ENCODE measurements at places on chromosomes 7 and 10.

- no peak for DNase-seq
Observed at GRCh38 chr7:93622036-93623033, 47.8 kb upstream of the CALCR start.

DNA sequence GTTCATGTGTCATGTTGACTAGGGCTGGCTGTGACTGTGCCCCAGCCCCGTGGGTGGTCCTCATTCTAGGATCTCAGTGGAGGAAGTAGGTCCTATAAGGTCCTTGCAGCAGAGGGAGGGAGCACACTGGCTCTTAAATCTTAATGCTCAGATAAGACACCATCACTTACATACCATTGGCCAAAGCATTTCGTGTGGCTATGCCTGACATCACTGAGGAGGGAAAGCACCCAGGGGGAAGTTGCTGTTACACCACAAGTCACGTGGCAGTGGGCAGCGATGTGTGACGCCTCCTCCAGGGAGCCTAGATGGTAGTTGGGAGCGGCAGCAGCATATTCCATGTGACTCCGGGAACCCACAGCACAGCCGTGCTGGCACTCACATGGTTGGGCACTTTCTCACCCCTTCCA lies 224.7 kb upstream of the SH2B2 start:
- peak; percentile 62 for DNase-seq

- no peak for DNase-seq
Observed at GRCh38 chr7:22787951-22788350, 34.7 kb downstream of the TOMM7 start.

DNA sequence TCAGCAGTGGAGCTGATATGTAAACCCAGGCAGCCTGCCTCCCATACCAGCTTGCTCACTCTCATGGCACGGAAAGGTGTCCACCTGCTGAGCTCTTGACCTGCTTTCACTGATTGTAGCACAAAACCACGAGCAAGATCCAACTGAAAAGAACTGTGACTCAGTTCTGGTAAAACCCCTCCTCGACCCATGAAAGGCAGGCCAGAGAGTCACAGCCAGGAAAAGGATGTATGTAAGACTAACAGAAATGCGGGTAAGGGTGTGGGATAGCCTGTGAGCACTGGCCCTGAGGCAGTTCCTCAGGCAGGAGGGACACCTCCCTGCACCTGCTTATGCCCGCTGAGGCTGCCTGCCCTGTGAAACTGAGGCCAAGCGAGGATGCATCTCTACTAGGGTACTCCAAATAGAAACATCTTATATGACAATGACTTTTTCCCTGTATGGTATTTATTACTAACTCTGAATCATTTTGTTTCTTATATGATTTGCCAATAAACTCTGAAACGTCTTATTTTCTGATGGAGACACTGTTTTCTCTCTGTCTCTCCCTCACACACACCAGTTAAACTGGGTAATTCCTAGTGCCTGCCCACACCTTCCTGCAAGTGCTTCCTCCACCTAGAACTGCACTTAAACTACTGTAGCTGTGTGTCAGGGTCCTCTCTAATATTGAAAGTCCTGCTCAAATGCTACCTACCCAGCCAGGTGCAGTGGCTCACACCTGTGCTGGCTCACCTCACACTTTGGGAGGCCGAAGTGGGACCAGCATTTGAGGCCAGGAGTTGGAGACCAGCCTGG lies 73.3 kb upstream of the GHITM start:
- DNase-seq, result no peak

DNA sequence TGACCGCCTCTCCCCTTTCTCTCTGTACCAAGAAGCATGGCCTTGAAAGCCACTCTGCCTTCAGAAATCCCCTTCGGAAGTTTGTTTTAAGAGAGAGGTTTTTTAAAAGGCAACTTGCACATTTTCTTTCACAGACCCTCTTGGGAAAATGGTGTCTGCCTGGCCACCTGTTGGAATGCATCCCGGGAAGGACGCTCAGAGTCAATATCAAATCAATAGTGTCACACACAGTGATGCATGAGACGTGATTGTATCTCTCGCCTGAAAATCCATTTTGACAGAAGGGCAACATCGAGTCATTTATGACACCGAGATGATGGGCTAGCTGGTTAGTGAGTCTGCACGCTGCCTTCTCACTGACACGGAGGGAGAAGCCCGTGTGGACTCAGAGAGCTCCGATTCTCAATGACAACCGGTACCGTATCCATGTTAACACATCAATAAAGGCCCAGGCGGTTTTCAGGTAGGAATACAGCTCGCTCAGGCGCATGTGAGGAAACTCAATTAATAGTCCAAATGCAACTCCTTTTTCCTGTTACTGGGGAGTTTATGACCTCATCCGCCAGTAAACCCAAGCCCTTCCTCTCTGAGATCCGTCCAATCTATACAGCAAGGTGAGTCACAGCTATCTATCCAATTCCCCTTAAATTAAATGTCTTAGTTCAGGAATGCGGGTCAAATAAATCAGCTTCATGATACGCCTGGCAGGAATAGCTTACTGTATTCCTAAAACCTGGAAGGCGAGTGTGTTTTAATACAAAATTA lies 621.5 kb upstream of the MKI67 start:
- DNase-seq, result no peak

- no peak for DNase-seq
Observed at GRCh38 chr7:90596671-90597562, 796 bp downstream of the CDK14 start.

DNA sequence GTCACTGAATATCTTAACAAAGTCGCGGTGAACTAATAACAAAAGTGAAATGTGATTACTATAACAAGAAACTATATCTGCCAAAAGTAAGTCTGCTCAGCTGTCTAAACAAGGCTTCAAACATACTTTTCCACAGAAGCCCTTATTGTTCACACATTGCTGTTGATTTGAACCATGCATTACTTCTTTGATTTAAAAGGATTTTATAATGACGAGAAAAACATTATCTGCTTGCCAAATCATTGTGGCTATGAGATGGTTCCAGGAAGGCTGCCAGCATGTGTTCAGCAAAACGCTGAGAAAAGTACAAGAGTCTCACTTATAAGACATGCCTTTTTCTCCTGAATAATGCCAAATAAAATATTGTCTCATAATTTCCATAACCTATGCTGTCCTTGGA lies 24.4 kb downstream of the RNF133 start:
- no peak for DNase-seq

- no peak for DNase-seq
Observed at GRCh38 chr7:27300421-27300820, 57.8 kb downstream of the EVX1 start.

DNA sequence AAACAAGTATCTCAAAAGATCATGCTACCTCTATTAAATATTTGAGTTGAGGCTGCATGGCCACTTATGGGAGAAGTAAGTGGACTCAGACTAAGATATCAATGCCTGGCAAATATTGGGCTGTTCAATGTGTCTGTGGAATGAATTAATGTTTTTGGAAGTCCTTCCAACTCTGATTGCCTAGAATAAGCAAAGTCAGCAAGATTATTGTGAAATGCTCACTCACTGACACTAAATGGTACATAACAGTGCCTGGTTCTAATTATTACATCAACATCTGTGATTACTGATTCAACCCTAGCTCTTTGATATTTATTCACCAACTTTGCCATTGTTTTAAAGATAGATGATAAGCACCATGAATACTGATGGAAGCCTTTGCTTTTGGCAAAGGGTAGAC lies 45.5 kb upstream of the HDAC9 start:
- no peak for DNase-seq

GRCh38 chr10:112713411-112713810 lies 236.6 kb upstream of the TCF7L2 start:
- DNase-seq, result no peak

GRCh38 chr7:35802649-35803048 lies 1.8 kb downstream of the SEPTIN7 start:
- DNase-seq, result no peak

- DNase-seq, result no peak
Observed at GRCh38 chr10:103204353-103205255, 11.5 kb upstream of the NT5C2 start.

DNA sequence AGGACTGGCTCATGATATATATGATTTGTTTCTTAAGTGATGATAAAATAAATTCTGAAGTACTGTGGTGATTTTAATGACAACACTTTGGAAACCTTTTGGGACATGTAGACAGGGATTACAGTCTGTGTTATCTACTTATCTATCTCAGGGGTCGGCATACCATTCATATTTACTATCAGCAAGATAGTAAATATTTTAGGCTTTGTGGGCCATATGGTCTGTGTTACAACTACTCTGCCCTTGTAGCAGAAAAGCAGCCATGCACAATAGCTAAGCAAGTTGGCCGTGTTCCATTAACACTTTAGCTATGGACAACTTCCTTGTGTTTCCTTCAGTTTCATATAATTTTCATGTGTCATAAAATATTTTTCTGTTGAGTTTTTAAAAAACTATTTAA lies 97.8 kb upstream of the PRPS1L1 start:
- DNase-seq, result no peak

GRCh38 chr10:86817246-86817645 lies 60.8 kb downstream of the BMPR1A start:
- DNase-seq, result no peak

- DNase-seq, result no peak
Observed at GRCh38 chr7:105764506-105764905, 111.9 kb downstream of the ATXN7L1 start.

DNA sequence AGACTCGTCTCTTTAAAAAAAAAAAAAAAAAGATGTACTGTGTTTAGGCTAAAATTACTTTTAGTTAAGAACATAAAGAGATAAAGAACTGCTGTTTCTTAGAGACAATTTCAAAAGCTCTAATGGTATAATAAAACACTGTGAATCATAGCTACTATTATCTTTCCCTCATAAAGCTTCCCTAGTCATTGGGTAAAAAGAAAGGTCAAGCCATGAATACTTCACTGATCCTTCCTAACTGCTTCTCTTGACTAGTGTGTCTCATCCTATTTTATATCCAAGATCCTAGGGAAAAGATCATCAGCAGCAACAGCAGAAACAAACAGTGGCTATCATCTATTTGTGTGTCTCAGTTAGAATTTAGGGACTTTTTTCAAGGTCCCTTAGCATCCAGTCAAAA lies 10.5 kb downstream of the YME1L1 start:
- no peak for DNase-seq

DNA sequence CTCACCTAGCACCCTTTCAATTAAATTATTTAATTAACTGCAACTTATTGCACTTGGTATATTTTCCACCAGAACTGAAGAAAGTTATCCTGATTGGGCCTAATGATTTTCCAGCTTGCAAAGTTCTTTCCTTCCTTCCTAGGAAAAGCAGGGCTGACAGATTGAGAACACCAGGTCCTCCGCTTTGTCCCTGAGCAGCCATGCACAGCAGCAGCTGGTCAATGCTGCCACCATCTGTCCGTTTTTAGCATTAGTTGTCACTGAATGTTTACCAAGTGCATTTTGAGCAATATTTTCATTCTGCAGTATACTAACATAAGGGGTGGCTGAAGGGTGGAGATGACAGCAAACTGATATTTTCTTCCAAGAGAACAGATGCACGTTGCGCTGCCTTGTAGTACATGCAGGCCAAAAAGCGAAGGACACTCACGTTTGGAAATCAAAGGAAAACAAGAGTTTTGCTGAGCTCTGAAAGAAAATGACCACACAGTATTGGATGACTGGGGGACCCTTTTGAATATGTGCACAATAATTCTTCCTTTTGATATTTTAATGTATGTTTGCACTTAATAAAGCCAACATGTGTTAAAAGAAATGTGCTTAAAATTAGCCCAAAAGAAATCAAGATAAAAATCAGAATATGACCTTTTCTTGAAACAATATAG lies 248.8 kb upstream of the PTN start:
- DNase-seq, result peak; percentile 16

GRCh38 chr10:71285180-71285545 lies 33.9 kb upstream of the SLC29A3 start:
- DNase-seq, result peak; percentile 79

DNA sequence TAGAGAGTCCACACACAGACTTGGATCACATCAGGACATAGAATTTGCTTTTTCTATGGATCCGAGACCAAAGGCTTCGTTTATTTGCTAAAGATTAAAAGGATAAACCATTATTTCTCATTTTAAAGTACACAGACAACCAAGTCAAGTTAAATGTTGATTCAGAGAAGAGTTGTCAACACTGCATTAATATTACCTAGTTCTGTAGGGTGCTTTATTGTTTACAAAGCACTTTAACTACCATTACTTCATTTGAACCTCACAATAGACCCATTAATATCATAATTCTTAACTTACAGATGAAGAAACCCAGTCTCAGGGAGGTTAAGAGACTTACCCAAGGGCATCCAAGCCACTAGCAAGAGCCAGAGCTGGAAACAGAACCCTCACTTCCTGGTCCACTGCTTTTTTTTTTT lies 43.2 kb upstream of the GSAP start:
- DNase-seq, result no peak

DNA sequence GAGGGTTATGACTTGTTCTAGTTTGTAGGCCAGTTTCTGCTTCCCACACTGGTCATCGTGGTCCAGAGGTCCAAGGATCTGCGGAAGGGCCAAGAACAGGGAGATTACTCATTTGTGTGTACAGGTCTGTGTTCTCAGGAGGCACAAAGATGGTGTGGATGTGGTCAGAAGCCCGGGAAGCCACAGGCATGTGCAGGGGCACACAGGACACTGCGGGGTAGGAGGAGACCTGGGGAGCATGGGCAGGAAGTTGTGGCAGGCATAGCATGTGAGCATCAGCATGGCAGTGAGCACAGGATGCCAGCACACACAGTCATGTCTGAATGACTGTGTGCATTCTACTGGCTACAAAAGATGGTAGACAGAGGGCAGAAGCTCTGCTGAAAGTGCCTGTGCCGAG lies 445.8 kb downstream of the PLXNA4 start:
- DNase-seq, result no peak

DNA sequence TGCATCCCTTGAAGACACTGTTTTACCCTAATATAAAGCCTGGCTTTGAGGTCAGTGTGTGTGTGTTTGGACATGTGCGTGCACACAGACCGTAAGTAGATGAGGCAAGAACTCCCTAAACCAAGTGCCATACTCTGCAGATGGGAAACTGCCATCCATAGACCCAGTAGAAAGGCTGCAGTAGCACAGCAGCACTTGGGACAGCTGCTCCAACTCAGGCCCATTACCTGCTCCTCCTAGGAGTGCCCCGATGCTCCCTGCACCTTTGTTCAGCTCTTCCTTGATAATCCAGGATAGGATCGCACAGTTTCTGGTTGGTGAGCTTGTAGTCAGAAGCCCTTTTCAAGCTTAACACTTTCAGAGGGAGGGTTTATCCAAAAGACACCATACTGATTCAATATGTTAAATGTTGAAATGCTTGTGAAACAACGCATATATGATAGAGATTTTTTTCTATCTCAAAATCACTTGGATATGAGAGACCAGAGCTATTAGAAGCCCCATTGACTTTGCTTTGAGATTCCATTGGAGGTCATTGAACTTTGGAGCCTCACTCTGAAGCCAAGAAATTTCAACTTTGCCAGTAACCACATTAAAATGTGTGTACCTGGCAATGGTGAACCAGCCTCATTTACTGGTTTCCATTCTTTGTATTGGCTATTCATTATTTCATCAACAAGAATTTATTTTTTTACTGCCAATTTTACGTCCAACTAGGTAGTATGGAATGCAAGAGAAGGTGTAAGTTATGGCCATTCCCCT lies 757.0 kb upstream of the GALNT17 start:
- DNase-seq, result no peak

DNA sequence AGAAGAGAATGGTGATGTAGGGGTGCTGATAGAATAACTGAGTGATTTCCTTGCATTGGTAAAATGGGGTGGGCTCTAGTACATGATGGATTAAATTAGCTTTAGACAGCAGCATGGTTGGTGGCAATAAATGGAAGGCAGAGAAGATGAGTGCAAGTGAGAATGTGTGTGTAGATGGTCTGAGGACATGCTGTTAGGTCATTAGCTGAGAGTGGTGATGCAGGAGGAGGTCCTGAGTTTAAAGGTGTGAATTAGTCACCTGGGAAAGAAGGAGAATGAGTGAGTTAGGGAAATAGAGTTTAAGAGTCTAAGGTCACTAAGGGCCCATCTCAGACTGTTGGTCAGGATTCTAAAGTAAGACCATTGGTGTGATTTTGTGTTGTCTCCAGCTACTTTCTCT lies 17.9 kb upstream of the SEC61A2 start:
- DNase-seq, result no peak

All from GM12891 (cell line).